ENCODE measurements at places on chromosomes 5 and 9.

GRCh38 chr5:6847870-6848269, 134.6 kb downstream of the TENT4A start:
- DNase-seq = no peak

GRCh38 chr9:136086951-136087740, 7.9 kb downstream of the NACC2 start:
- DNase-seq = no peak

GRCh38 chr5:156094001-156094400, 233.0 kb upstream of the SGCD start:
- peak; percentile 86 for DNase-seq

DNA sequence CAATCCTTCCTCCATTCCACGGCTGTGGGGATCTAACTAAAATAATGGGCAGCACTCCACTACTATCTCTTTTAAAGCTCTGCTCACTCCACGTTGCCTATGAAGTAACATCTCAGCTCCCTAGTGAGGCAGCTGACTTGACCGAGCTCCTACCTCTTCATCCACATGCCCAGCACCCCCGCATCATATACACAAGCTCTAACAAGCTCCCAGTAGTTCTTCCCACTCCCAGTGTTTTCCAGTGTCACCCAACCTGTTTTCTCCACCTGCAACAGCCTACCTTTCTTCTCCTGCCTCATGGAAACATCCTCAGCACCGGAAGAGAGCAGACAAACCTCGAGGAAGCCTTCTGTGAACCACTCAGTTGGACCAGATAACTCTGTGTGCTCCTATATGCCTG, 50.5 kb downstream of the ELAVL2 start:
- DNase-seq = no peak

DNA sequence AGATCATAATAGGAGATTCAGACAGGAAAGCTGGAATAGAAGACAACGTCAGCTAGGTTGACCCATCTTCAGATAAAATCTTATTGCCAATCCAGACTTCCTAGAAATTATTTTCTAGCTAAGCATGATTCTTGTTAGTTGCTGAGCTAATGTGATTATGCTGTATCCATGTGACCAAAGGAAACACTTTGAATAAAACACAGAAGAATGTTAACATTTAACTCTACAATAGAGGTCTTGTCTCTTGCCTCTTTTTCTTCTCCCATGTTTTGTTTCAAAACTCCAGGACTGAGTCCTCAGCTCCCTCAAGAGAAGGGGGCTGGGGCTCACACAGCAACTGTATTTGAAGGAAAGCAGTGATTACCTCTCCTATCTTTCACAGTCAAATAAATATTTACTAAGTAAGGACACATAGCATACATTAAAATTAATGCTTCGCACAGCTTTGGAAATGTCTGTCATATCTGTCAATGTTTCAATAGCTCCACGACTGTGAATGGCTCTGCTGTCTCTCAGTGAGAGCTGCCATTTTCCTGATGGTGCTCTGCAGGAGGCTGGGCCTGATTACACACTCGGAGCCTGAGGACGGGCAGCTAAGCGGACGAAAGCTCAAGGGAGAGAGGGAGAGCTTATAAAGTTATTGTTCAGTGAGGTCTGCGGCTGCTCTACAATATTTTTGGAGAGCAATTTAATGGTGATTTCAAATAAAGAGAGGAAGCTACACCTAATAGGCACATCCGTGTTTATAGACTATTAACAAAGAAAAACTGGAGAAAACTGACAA, 64.8 kb upstream of the ZNF462 start:
- no peak for DNase-seq

DNA sequence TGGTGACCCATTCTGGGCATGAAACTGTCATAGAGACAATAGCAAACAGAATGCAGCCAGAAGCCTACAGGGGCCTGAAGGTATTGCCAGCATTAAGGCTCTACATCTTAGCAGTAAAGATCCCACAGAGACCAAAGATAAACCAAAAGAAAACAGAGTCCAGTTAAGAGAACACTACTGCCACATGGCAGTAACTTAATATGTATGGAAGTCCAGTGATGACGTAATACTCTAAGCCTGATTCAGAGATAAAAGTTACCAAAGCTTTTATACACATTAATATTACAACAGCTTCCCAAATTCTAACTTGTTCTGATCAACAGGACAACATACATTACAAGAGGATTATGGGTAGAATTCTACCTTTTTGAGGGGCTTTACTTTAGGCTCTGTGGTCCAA, 371.5 kb downstream of the PRELID2 start:
- DNase-seq = no peak

GRCh38 chr9:1978941-1979340, 36.2 kb upstream of the SMARCA2 start:
- peak; percentile 63 for DNase-seq

DNA sequence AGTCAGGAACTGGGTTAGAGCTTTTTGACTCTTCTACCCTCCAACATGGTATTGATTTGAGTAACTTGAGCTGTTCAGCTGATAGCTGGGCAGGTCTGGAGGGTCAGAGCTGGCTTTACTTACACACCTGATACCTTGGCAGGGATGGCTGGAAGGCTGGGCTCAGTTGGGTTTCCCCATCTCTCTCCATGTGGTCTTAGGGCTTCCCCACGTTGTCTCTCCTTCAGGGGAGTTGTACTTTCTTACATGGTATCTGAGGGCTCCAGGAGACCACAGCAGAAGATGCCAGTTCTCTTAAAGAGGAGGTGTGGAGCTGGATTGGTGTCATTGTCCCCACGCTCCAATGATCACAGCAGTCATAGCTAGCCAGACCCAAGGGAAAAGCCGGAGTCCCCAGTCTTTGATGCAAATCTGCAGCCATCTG, 25.6 kb downstream of the ISOC1 start:
- DNase-seq = no peak

- DNase-seq = no peak
These were observed 18.6 kb downstream of the IRX2 start for GRCh38 chr5:2732850-2733249.

DNA sequence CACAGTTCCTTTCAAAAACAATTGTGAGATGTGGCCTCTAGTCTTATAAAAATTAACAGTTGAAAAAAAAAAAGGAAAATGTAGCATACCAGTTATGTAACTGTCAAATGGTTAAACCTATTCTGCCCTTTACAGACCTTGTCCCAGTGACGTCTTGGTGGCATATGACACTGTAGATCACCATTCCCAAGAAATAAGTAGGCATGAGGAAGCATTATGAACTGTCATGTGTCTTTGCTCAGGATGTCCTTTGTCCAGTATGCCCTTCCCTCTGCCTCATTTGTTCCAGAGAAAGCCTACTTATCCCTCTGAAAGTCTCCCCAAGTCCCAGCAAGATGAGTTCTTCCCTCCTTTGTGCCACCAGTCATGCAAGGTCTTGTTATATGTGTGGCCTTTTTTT, 63.2 kb downstream of the PAM start:
- DNase-seq = no peak

GRCh38 chr9:71250581-71250980, 129.2 kb upstream of the TRPM3 start:
- DNase-seq = no peak

DNA sequence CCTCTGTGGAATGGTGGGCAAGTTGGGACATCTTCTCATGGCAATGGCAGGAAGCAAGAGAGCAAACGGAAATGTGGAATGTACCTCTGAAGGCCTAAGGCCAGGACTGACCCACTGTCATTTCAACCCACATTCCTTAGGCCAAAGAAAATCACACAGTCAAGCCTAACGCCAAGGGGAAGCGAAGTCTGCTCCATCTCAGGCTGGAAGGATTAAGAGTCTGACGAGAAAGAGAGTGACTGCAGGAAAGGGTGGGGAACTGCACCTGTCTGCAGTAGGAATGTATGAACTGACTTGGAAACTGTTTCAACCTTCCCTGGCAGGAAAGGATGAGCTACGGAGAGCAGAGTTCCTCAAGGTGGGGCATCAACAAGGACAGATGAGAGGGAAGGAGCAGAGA, 90.2 kb upstream of the TAS2R1 start:
- no peak for DNase-seq

DNA sequence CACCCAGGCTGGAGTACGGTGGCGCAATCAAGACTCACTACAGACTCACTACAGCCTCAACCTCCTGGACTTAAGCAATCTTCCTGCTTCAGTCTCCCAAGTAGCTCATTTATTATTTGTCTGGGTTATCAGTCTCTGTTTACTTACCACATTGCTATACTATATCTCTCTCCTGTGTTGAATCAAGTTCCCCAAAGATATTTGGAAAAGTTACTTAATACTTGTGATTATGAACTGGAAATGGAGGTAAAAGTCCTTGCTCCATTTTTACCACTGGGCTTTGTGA, 55.6 kb downstream of the ANGPTL2 start:
- DNase-seq = peak; percentile 53

DNA sequence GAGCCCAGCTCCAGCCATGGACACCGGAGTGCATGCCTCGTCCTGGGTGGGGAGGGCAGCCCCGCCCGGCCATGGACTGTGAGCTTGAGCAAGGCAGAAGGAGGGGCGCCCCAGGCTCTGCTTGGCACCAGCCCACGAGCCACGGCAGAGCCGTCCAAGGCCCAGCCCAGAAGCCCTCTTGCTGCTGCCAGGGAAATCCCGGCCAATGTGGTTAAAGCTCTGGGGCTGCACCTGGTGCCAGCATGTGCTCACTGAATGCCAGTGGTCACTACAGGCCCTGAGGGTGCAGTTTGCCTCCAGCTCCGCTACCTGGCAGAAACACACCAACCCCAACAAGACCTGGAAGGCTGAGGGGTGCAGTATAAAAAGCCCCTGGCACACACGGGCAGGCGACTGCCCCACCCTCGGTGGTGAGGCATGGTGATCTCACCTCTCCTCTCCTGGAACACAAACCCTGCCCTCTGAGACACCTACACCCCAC, 11.8 kb downstream of the BRD3 start:
- DNase-seq = peak; percentile 16

DNA sequence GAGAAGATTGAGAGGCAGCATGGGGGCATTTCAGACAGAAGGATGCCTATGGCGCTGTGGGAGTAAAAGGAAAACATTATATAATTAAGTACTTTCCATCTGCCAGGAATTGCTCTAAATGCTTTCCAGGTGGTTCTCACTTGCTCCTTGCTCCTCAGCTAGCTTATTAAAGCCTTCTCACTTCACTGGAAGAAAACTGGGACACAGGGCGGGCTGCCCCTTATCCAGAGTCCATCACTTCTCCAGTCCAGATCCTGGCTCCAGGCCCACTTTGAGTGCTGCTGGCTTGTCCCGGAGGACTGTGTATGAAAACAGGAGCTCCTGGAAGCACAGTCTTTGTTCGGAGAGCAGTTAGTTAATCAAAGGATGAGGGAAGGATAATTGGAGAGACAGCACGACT, 409.9 kb upstream of the ADAMTS16 start:
- no peak for DNase-seq

DNA sequence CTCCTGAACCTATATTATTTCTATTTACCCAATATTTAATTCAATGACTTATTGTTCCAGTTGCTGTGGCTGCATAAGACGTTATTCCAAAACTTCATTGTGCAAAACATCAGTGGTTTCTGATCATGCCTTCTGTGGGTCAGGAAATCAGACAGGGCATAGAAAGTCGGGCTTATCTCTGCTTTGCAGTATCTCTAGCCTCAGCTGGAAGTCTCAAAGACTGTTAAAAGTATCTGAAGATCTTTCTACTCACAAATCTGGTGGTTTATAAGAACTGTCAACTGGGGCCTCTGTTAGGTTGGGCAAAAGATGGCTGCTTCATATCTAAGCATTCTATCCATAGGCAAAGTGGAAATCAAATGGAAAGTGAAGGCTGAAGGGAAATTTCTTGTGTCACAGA, 687.7 kb upstream of the ARRDC3 start:
- DNase-seq = no peak

GRCh38 chr5:40733879-40734563, 21.7 kb downstream of the TTC33 start:
- no peak for DNase-seq

DNA sequence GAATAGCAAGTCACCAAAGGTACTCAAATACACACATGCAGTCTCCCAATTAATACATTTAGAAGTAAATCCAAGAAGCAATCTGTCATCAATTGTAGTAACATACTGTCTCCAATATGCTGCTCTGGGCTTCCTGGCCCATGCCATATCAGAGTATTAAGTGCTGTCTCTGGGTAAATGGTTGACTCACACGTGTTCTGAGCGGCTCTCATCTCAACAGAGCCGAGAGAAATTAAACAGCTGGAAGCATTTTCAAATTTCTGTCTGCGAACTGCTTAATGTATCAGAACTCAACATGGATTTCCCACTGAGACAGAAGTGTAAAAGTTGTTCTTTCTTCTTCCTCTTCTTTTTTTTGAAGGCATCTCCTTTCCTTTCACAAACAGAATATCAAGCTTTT, 247.3 kb upstream of the TAS2R1 start:
- DNase-seq = peak; percentile 34

All from fibroblast of skin of abdomen (primary cell).